ENCODE measurements at places on chromosomes 16 and 17.
A peak's percentile ranks its signal among the peaks of the same experiment; 100 is the strongest.

DNA sequence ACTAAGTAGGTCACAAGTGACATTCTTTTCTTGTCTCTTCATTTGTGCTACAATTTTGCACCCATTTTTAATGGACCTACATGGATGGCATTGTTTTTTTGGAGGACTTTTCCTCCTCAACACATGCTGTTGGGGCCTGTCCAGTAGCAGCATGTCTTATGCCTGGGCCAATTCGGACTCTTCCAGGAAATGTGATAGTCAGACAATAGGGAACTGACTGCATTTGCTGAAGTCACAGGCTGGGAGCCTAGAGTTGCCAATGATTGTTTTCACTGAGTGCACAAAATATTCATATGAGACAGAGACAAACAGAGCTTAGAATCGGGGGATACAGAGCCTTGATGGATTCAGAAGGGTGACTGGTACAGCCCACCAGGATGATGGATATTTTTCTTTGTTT, 867.3 kb upstream of the GOT2 start:
- no peak for DNase-seq

GRCh38 chr16:88957887-88958577, 19.0 kb downstream of the CBFA2T3 start:
- no peak for DNase-seq

DNA sequence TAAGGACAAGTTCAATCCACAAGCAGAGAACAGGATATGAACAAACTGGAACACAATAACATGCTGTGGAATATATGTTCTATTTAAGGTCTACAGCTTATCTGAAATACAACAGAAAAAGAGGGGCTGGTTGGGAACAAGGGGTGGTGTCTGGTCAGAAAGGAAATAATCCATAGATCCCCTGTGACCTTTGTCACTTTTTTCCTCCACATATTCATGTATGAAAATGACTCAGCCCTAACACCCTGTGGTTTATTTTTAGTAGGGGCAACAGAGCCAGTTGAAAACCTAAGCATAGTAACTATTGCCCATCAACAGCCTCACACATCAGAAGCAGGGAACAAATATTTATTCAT, 12.3 kb upstream of the SPAG9 start:
- no peak for DNase-seq

- DNase-seq = no peak
Observed at GRCh38 chr17:14393723-14394122, 92.8 kb downstream of the HS3ST3B1 start.

GRCh38 chr16:62029947-62030346, 6.3 kb downstream of the CDH8 start:
- DNase-seq = no peak

DNA sequence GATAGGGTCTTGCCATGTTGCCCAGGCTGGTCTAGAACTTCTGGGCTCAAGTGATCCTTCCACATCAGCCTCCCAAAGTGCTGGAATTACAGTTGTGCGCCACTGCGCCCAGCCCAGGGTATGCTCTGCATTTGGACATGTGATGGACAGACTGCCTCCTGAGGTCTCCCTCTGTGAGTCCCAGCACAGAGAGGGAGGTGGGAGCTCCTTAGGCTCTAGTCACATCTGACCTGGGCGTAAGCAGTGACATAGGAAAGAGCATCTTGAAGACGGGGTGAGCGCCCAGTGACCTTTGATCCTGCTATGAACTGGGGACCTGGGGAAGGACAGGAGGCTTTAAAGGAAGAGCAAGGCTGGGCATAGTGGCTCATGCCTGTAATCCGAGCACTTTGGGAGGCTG, 2.2 kb upstream of the GFAP start:
- DNase-seq = no peak

- no peak for DNase-seq
Observed at GRCh38 chr17:39979016-39979670, 1.5 kb upstream of the PSMD3 start.

DNA sequence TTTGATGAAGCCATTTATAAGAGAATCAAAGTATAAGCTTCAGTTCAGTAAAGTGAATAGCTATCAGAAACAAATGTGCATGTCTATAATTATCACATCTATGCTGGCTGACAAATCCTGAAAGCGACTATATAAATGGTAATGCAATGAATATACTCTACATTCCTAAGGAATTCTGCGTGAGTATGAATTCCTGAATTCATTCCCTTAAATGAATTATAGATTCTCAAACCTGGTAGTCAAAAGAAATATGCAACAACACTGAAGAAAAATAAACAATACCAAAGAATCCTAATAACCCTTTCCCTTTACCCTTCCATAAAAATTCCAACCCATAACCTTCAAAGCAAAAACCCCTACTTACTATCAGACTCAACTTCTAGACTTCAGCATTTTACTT, 416.6 kb upstream of the PMFBP1 start:
- no peak for DNase-seq

DNA sequence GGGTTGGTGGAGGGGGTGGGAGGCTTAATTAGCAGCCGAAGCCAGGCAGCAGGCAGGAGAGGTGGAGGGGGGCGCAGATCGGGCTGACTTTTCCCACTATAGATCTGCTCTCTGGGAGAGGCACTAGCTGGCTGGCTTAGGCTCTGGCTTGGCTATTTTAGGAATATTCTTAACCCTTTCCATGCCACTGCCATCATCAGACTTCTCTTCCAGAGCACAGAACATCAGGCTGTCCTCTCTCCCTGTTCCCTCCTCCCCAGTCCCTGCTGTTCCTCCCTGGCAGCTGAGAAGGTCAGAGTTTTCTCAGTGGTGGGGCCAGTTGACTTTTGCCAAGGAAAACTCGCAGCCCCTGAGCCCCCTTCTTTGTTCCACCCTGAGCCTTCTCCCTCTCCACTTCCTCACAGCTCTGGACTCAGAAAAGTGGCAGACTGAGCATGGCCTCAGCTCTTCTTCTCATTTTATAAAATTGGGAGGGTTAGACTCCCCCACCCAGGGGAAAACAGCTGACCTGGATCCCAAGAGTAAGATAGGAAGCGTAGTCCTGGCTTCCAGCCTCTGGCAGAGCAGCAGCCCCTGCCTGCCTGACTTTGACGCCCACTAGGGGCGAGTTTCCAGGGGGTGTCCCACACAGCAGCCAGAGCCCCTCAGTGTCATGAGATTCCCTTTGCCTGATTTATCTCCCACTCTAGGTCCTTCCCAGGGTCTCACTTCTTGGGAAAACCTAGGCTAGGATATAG, 9.9 kb upstream of the C1QL1 start:
- no peak for DNase-seq

GRCh38 chr17:27535975-27536374, 79.7 kb downstream of the KSR1 start:
- DNase-seq = no peak

- peak; percentile 44 for DNase-seq
Observed at GRCh38 chr17:57597531-57598453, 147.3 kb downstream of the CCDC182 start.

DNA sequence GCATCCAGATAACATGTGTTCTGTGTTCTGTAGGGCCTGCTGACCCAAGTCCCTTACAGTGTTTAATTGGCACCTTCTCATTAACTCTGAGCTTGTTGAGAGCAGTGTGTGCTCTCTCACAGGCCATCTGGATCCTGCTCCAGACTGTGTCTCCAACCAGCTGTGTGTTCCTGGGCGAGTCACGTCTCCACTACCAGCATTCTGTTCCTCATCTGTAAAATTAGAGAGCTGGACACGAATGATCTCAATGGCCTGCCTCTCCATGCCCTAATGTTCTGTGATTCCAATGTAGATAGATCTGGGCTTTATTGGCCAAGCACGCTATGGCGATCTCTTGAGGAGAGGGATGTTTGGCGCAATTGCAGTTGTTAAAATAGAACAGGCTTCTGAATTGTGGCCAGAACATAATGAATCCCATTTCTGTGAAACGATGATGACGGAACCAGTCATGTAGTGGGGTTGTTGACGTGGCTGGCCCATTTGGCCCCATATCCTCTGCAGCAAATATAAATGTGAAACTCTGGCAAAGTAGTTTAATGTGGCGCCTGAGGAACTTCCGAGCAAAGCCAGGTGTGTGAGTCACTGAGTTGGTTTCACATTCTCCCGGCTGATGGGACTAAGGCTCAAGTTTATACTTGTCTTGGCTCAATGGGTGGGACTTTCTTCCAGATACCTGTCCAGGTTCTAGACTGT, 22.2 kb downstream of the TBX4 start:
- peak; percentile 16 for DNase-seq

DNA sequence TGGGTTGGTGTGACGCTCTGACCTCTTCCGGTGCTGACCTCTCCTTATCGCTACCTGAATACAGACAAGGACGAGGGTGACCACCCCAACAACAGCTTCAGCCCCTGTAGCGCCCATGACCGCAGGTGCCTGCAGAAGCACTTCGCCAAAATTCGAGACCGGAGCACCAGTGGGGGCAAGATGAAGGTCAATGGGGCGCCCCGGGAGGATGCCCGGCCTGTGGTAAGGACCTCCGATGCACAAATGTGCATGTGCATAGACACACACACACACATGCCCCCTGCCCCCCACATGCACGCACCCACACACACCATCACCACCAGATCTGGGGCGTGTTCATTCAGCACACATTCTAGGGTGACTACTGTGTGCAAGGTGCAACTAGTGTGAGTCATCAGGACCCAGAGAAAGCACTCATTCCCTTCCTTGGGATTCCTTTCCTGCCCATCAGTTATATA, 9.7 kb downstream of the IGFBP4 start:
- DNase-seq = no peak

- DNase-seq = peak; percentile 100
Observed at GRCh38 chr17:81076141-81076679, 41.3 kb downstream of the BAIAP2 start.

GRCh38 chr17:21042458-21043295, at the start of gene USP22:
TSS of gene USP22 (minus strand) at chr17:21043011. CDS start at chr17:21042835, 176 bp downstream.
- DNase-seq = no peak

DNA sequence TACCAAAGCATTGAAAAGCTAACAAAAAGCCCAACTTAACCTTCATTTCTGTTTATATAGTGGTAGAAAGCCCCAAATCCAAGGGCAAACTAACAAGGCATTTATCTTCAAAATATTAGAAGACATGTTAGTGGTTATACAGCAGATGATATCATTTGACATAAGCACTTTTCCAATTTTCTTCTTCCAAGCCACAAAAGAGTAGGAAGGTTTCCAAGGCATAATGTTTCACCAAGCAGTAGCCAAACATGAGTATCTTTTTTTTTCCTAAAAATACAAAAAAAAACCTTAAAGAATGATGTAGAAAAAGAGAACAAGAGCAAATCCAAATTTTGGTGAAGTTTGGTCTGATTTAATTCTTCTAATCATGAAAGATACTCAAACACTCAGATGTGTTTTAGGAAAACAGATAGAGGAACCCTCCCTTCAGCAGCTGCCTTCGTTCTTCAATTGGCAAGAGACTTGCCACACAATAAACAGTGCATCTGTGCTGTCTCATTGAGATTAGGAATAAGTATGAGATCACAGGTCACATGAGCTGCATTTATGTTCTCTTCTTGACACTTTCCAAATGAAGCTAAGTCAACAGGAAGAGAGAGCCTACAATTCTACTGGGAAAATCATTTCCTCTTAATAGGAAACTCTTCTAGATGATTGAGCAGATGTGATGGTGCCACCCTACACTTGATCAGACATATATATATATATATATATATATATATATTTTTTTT, 106.7 kb downstream of the TTC19 start:
- no peak for DNase-seq

GRCh38 chr17:79073016-79073705, 1.5 kb upstream of the ENGASE start:
- no peak for DNase-seq
